ENCODE measurements at places on chromosomes 3 and 15.

GRCh38 chr15:67510597-67511190 lies 10.2 kb upstream of the C15orf61 start:
- DNase-seq = no peak

- no peak for DNase-seq
These were observed 120.9 kb downstream of the ATP10A start for GRCh38 chr15:25742041-25742730.

DNA sequence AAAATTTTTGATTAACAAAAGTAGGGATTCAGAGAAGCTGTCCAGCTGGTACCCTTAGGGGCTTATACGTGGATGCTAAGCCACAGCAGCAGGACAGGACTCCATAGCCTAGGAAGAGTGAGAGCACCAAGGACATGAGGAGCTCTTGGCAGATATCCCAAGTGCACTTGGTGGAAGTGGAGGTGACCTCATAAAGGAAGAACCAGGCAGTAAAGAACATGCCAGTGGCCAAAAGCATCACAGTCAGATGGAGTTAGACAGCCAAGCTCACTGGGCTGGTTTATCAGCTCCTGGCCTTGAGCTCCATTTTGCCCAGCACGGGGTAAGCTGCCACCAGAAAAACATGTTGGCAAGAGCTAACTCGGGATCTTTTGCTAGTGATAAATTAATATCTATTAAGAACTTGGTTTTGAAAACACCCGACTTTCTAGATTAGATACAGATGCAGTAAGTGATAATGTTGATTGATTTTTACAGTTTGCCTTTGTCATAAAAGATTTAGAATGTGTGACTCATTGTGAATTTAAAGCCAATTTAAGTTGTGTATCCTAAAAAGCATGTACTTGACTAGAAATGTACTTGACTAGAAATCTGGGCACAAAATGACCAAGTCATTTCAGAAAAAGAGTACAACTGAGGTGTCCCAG lies 108.0 kb downstream of the CMSS1 start:
- DNase-seq = peak; percentile 31

DNA sequence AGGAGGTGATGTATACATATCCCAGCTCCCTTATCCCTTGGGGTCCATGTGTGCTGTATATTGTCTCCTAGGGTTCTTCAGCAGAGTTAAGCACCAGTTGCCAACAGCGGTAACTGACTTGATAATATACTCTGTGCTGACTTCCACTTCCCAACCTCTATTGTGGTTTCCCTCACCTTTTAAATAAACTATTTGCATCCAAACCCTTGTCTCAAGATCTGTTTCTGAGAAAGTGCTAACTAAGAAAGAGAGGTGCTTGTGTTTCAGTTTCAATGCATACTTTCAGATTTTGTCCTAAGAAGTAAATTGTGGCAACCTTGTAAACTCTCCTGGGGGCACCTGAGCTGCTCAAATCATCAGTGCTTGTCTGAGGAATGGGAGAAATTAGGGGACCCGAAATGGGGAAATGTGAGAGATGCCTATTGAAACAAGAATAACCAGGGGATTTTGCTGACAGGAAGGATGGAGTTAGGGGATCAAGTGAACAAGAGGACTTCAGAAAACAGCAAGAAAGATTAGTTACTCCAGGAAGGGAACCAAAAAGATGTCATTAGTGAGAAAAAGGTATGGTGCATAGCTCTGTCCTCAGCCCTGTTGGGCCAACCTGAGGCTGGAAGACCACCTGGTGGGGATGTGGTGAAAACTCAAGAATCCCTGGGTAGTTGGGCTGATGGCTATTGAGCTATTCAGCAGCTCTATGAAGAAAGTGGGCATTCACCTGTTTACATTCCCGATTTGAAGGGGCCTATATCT lies 50.9 kb upstream of the MRPL3 start:
- DNase-seq = no peak

- DNase-seq = peak; percentile 76
These were observed 641 bp downstream of the ACVR2B start for GRCh38 chr3:38454178-38454883.

Data from erythroblast (primary cell).